ENCODE measurements at places on chromosomes 13 and 19.

DNA sequence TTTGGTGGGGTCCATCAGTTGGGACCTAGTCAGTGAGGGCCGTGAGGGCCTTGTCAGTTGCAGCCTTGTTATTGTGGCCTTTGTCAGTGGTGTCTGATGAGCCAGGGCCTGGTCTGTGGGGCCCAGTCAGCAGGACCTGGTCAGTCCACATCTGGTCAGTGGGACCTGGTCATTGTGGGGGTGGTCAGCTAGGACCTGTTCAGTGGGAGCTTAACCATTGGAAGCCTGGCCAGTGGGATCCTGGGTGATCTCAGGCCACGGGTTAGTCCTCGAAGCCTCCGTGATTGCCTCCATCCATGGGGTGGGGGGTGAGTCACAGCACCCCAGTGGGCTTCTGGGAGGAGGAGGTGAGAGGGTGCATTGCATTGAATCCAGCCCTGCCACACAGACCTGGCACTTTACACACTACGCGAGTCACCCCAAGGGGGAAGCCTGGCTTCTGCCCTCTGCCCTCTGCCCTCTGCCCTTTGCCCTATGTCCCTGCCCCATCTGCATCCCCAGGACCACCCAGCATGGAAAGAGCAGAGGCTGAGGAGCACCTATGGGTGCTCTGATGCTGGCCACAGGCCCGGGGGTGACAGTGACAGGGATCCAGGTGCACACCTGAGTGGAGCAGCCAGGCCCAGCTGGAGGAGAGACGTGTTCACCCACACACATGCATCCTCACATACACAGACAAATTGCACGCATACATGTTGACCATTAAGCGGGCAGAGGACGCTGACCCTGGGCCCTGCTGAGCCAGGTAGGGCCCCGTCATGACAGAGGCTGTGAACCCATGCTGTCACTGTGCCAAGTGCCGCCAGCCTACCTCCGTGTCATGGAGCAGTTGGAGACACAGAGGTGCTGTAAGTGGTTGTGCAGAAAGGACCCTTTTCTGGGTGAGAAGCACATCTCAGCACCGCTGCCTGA lies 59.8 kb upstream of the TPM4 start:
- DNase-seq = no peak

DNA sequence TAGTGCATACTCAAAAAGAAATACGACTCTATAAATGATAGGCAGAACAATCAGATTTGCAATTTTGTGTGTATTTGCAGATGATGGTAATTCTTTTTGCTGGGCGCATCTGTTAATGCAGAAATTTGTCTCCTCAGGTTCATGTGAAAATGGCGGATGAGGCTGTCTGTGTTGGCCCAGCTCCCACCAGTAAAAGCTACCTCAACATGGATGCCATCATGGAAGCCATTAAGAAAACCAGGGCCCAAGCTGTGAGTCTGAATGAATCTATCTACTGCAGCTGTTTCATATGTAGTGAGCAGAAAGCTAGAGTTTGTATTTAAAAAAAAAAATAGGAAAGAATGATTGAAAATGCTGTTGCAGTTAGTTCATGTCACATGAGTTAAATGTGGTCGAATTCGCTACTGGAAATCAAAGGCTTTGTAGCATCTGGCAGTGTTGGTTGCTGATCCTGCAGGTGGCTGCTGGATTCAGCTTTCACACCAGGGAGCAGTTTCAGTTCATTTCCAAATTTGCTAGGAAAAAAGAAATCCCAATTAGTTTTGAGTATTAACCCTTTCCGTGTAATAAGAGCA lies 66.0 kb downstream of the PCCA start:
- DNase-seq = no peak

DNA sequence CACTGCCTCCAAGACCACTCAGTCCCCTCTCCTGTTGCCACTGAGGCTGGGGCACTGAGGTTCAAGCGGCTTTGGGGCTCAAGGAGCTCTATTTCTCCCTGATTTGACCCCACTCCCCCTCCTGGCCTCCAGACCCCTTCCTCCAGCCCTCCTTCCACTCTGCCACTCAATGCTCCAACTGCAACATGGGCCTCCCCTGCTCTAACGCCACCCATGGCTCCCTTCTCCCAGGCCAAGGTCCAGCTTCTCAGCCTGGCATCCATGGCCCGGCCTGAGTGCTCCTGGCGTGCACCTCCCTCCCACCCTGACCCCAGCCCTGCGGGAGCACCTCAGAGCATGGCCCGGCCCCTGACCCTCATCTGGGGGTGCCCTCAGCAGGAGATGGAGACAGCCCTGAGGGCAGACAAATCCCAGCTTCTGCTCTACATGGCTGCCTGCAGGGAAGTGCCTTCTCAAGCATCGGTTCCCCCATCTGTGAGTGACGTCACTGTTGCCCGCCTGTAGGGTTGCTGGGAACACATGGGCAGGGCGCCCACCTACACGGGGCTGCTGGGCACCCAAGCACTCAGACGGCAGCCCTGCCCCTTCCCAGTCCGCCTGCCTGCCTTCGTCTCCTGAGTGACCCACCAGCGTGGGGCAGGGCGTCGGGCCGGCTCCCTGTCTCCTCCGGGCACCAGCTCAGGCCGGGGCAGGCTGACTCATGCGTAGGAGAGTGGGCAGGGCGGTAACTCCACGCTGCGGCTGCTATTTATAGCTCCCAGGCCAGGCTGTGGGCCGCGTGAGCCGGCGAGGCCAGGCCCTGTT lies 1.6 kb upstream of the DIRAS1 start:
- no peak for DNase-seq

DNA sequence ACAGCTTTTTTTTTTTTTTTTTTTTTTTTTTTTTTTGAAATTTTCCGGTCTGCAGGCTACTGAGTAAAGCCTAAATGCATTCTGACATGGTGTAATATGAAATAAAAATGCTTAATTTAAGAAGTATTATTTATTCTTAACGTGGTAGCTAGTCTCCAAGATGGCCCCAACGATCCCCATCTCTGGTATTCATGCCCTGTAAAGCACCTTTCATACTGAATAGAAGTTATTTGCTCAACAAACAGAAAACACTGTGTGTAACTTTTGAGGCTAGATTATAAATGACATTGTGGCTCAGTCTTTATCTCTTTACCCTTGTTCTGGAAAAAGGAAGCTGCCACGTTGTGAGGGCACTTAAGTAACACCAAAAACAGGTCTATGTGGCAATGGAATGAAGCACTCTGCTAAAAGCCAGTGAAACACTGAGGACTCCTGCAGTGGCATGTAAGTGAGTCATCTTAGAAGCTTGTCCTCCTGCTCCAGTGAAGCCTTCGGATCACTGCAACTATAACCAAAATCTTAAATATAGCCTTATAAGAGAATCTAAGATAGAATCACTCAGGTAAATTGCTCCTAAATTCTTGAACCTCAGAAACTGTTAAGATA lies 128.7 kb downstream of the UGGT2 start:
- peak; percentile 85 for DNase-seq

DNA sequence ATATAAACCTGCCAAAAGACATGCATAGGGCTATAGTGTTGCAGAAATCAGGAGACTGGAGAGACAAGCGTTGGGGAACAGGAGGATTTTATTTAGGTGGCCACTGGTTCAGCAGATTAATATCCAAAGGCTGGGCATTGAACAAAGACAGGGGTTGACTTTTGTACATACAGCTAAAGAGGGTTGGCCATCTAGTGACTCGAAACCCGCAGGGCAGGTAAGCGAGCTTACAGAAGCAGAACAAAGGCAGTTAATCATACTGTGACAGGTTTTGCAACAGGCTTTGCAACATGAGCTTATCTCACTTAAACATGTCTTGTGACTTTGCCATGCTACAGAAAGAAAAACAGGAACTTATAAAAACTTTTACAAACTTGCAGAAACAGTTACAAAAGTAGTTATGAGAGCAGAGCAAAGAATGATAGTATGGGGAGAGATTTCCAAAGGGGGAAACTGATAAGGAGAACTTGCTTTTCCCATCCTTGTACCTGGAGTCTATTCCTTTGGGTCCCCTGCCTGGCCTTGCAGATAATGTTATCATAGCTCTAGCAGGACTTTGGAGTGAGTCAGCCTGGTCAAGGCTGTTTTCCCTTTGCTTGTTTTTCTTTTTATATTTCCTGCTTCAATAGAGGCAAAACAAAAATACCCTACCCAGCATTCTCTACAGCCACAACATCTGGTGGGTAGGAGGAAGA lies 234.2 kb downstream of the PCDH17 start:
- no peak for DNase-seq

- DNase-seq = no peak
These were observed 9.0 kb downstream of the PPP6R1 start for GRCh38 chr19:55249841-55250240.

DNA sequence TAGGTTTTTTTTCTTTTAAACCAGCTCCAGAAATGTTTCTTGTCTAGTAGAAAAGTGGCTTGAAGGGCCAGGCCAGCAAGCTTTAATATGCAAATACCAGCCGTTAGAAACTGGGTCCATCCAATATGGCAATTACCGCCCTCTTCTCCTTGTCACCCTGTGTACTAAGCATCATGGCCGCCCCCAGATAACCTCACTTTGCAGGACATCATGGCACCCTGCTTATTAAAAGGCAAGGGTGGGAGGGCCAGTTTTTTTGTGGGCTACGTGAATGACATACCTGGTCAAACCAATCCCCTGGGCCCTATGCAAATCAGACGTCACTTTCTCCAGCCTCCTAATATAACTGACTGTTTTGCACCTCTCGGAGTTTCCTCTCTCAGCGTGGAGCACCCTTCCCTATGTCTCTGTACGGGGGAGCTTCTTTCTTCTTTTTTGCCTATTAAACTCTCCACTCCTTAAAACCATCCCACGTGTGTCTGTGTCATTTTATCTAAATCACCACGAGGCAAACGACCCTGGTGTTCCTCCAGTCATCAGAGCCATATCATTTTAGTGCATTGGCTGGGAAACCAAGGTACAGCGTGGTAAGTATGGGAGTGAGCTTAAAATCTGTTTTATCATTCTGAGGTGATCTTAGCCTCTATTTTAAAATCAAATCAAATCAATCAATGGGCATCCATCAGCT lies 27.7 kb downstream of the OXGR1 start:
- DNase-seq = no peak

GRCh38 chr19:5099701-5100221 lies 130.8 kb downstream of the KDM4B start:
- DNase-seq = no peak

- no peak for DNase-seq
These were observed 16.0 kb downstream of the IRGC start for GRCh38 chr19:43731846-43732245.
